NCI-H1694 treated with DMSO at 0.1 percent for 48 hours (cell line): ENCODE measurements at places on chromosomes 2 and 18.

DNA sequence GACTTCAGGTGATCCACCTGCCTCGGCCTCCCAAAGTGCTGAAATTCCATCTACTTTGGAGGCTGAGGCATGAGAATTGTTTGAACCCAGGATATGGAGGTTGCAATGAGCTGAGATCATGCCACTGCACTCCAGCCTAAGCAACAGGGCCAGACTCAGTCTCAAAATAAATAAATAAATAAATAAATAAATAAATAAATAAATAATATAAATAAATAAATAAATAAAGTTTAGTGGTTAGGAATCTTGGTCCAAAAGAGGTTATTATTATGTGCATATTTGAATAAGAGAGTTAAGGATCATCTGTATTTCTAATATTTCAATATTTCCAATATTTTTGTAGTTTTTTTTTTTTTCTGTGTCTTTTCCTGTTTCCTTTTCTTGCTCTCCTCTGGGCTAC lies 90.8 kb downstream of the HS6ST1 start:
- no peak for DNase-seq

- peak; percentile 91 for DNase-seq
Observed at GRCh38 chr2:47945046-47945781, 38.9 kb upstream of the FBXO11 start.

DNA sequence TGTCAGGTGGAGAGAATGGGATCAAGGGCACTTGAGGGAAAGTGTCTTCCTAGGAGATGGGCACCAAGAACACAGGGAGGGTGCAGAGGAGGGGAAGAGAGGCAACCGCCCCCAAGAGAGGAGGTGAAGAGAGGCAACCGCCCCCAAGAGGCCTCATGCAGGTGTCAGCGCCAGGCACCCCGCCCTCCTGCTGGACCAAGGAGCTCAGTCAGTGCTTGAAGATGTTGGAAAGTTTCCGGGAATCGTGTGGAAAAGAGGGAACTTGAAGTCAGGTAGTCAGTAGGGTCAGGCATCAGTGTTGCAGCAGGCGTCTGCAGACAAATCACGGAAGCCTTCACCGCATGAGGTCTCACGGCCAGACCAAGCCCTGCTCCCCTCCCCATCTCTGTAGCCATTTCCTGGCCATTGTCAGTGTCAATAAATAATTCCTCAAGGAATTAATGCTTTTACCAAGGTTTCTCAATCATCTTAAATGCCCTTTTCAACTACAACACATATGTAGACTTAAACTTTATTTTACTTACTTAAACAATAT lies 353.1 kb downstream of the EIPR1 start:
- no peak for DNase-seq

DNA sequence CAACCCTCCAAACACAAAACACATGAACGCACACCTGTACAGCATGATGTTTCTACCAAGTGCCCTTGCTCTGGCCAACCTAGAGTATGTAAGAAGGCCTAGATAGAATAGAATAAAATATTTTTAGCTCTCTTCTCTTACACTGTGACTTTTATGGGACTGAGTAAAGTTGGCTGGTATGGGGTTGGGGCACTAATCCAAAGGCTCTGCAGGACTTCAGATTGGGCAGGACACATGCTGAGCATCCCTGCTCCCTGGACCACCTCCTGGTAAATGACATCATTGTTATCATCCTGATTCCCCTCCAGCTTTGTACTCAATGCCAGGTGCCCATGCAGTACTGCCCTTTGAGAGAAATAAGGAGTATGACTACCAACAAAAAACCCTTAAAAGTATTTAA lies 322.2 kb downstream of the SLC8A1 start:
- no peak for DNase-seq

DNA sequence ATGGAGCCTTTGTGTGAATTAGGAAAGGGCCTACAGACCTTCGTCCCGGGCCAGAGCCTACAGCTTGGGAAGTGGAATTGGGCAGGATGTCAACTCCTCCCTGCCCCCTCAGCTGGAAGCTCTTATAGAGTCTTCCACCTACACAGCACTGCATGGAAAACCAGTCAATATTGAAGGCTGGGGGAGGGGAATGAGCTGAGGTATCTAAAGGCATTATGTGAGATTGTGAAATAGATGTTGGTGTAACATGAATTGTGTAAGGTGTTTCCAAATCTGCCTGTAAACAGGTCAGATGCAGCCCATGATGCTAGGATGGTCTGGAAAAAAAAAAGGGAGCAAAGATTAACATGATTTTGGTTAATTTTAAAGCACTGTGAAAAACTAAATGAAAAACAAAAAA lies 433.5 kb upstream of the POU3F3 start:
- no peak for DNase-seq

DNA sequence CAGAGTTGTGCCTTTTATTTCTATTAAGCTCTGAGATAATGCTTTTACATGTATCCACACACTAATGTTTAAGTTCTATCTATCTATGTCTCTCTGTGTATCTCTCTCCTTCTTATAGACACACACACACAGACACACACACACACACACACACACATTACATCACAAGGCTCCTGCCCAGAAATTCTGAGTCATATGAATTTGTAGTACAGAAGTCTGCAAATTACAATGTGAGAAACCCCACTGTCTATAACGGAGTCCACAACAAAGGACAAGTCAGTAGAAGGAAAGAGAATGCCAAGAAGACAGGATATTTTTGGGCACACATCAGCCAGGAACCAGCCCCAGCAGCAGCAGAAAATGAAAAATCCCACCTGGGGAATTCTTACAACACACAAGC lies 142.4 kb downstream of the EN1 start:
- DNase-seq = no peak

GRCh38 chr2:171514908-171515582 lies 7.2 kb upstream of the CYBRD1 start:
- DNase-seq = no peak

GRCh38 chr2:58336416-58336815 lies 95.3 kb upstream of the FANCL start:
- no peak for DNase-seq

- no peak for DNase-seq
Observed at GRCh38 chr2:95667480-95667879, 75.7 kb downstream of the TRIM43 start.

DNA sequence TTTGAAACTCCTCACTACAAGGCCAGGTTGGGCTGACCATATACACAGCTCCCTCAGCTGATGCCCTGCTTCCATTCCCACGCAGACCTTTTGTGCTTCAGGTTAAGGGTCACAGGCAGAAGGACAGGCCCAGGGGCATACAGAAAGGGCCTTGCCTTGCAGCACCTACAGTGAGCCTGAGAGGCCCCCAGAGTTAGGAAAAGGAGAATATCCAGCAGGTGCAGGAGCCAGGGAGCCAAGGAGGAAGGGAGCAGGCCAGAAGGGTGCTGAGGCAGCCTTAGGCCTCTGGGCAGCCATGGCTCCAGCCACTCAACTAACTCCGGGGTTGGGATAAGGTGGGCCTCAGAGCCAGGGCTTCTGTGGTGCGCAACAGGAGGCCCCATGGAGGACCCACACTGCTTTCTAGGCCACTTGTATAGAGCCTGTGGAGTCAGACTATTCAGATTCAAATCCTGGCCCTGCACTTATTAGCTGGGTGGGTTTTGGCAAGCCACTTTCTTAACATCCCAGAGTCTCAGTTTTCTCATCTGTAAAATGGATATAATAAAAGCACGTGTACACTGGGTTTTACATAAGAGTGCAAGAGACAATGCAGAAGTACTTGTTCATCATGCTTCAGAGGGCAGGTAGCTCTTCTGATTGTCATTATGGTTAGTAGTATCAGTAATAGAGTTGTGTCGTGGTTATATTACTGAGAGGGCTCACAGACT lies 214.6 kb upstream of the HAAO start:
- no peak for DNase-seq

- no peak for DNase-seq
Observed at GRCh38 chr2:41912776-41913175, 135.0 kb upstream of the PKDCC start.

DNA sequence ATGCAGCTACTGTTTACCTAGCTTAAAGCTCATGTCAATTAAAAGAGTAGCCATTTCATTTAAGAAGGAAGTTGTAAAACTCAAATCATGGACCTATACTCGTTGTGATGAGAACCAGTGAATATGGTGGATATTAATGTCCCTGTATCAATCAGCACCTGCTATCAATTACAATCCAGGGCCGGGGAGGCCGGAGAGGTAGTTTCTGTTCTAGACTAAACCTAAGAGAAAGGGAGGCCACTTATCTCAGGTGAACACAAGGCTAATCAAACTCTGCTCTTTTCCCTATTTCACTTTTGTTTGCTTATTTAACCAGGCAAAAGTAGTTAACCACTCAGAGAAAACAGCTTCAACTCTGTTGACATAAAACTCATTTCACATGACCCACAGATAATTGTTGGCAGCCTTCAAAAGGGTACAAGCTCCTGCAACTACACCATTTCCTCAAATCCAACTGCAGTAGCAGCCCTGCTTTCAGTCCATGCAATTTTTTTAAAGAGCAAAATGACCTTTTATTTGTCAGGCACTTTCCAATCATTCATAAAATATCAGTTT lies 27.8 kb upstream of the SLC9A2 start:
- no peak for DNase-seq

DNA sequence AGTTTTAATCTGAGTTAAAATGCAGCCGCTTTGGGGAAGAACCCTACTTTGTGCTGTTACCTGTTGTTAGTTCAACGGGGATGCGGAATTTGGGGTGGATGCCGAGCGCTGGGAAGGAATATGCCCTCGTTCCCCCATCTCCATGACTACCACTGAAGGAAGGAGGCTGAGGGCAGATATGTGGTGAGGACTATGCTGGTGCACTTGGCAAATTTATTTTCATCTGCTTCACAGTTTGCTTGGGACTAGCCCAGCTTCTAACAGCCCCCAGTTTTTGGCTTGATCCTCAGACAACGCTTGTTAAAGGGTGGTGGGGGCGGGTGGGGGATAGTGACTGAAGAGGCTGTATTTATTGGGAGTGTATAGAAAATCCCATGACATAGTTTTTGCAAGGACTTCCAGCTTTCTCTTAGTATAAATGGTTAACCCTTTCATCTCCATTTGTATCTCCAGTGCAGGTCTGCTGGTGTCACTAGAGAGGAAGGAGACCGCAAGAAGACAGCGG lies 100.8 kb downstream of the COLEC12 start:
- no peak for DNase-seq

DNA sequence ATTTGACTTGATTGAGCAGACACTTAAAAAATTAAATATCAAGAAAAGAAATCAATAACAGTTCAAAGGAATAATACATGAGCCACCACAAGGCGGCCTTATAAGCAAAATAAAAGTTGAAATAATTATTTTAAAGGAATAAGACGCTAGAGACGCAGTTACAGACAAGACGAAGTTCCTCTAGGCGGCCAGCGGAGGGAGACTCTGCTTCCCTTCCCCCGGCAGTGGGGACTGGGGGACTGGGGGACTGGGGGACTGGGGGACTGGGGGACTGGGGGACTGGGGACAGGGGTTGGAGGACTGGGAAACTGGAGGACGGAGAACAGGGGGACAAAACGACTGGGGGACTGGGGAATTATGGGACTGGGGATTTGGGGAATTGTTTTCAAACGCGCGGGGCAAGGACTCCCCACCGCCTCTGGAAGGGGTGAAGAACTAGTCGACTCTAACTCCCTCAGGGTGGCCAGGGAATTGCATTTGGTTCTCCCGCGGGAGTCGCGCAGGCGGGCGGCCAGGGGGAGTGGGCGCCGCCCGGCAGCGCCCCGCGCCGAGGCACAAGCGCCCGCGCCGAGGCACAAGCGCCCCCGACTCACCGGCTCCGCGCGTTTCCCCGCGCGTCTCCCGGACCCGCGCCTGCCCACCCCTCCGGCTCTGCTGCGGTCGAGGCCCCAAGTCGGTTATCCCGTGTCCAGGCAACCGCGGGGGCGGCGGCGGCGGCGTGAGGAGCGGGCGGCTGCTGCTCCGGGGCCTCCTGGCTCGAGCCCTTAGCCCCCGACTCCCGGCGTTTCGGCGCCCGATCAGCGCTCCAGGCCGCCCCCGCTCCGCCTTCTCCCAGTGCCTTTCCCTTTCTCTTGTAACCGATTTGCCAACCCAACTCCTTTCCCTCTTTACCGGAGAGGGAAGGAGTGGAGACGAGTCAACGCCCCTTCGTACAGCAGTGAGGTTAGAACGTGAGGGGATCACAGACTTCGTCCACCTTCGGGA lies at the start of gene CCDC178:
TSS of gene CCDC178 (minus strand) at position 662 of the 984 bp plus-strand sequence. CDS start 28,633 bp downstream, outside the sequence.
- peak; percentile 61 for DNase-seq

DNA sequence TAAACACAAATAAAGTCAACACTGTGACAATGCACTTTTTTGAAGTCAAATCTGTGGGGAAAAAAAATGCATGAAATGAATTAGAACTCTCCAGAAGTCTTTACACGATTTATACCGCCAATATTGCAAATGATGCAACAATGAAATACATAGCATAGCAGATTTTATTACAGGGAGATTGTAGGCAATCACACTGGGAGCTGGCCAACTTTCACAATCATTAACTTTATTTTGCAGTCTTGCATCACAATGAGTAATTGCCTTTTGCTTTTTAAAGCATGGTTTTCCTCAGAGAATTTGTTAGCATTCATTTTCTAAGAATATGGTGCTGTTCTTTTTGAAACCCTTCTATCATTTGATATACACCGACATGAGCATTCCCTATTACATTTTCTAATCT lies 366.4 kb upstream of the FSIP2 start:
- no peak for DNase-seq

- DNase-seq = peak; percentile 75
Observed at GRCh38 chr2:38528008-38528442, 74.7 kb downstream of the HNRNPLL start.

DNA sequence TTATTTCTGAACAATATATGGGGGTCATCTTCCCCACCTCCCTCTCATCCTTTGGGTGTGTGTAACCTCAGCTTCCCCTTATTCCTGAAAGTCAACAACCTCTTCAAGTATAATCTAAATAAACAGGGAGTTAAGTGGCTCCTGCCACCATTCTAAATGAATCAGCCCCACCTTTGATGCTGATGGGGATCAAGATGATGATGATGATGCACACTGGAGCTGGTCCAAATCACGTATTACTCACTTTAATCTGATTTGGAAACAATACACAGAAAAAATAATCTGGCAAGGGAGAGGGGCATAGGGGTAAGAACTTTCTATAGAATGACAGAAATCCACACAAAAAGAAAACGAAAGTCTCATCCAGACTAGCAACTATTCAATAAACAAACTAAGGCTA lies 7.1 kb downstream of the ACVR1 start:
- no peak for DNase-seq

DNA sequence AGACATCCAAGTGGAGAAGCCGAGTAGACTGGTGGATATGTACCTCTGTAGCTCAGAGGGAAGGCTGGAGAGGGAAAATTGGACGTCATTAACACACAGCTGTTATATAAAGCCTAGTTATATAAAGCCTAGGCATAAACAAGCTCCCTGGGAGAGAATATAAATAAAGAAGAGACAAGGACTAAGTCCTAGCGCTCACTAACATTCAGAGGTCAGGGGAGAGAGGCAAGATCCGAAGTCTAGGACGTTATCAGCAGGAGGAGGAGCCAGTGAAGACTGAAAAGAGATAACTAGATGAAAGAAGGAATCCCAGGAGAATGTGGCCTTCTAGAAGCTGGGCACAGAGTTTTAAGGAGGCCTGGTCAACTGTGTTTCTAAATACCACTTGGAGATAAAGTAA lies 55.3 kb downstream of the NOL10 start:
- no peak for DNase-seq
